ENCODE measurements at places on chromosomes 11 and 22.

- no peak for DNase-seq
Measured at GRCh38 chr11:65379698-65380459, 2.6 kb downstream of the SLC25A45 start.

DNA sequence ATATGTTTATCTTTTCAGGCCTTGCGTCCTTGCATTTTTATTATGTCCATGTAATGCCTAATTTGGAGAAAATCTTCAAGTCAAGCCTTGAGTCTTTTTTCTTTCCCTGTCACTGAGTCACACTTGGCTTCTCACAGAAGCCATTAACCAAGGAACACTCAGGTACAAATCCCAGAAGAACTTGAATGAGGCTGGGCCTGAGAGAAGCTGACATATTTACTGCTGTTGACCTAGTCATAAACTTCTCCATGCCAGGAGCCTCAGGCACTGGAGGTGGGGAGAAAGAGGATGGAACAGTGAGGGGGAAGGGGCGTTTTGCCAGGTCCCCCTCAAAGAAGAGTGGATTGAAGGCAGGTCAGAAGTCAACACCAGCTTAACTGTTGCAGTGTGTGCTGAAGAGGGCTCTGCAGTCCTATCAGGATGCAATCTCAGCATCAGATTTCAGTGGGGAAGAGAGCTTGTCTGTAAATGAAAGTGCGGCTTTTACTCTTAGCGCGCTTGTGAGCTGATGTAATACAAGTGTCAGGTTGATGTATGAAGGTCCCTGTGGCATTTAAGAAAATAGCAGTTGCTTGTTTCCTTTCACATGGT, 526.0 kb downstream of the ETS1 start:
- no peak for DNase-seq

- DNase-seq: no peak
Measured at GRCh38 chr11:67608486-67608885, 1.8 kb downstream of the NDUFV1 start.

- DNase-seq: no peak
Measured at GRCh38 chr11:9923280-9923679, 259.4 kb downstream of the SWAP70 start.
